Bronchial smooth muscle cell (primary cell): ENCODE measurements at places on chromosomes 13 and 19. TPM values are rescaled to one million over a fixed set of nuclear protein-coding genes. Genes with fewer than 3 reads are reported as not detected.

Gene CLN5
- 29.1 and 38.5 TPM in 2 replicates for total RNA-seq

Gene CGB2
- total RNA-seq = not detected in 2 replicates

Gene RNF113B
- total RNA-seq = not detected in 2 replicates

Gene SMIM24
- total RNA-seq = not detected in 2 replicates

Gene LMTK3
- under 0.01 and 0.09 TPM in 2 replicates for total RNA-seq

Gene CRX
- total RNA-seq = not detected in 2 replicates

Gene CEACAM20
- total RNA-seq = not detected in 2 replicates

Gene PRRG2
- total RNA-seq = 0.32 and 1.0 TPM in 2 replicates

Gene C5AR1
- total RNA-seq = 0.16 and 0.17 TPM in 2 replicates

Gene ZIK1
- total RNA-seq = 5.2 and 7.7 TPM in 2 replicates

Gene CGB3
- not detected in 2 replicates for total RNA-seq
